Central memory CD4-positive, alpha-beta T cell (primary cell): ENCODE measurements at places on chromosomes 4 and X.

DNA sequence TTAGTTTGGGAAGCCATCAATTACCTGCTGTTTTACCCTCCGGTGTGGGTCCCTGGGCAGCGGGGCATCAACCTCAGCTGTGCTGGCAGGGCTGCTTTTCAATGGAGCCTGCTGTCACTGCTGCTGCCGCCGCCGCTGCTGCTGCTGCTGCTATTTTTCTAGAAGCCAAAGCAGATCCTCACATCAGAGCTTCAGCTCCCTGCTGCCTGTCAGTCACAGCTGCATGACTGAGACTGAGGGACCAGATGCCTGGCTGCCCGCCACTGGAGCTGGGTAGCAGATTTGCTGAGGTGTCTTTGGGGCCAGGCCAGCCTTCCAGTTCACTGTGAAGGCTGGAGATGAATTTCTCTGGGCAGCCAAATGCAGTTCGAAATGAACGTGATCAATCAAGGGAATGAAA lies 200.3 kb upstream of the NHS start:
- no peak for DNase-seq

DNA sequence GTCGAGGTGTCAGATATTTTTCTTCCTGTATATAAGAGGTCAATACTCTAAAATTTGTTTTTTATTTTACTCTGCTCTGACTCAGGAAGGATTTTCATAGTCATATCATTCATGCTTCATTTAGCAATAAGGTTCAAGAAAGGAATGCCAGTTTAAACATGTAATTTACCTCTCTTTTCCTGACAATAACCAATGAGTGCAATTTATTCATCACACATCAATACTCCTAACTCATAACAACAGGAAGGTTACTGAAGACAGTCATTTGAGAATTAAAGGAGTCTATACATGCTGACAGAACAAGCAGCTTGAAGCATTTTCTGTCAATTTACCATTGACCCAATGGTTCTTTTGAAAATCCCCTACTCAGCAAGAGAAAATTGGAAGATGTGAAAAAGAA lies 190.3 kb upstream of the RPS6KA3 start:
- DNase-seq, result no peak

DNA sequence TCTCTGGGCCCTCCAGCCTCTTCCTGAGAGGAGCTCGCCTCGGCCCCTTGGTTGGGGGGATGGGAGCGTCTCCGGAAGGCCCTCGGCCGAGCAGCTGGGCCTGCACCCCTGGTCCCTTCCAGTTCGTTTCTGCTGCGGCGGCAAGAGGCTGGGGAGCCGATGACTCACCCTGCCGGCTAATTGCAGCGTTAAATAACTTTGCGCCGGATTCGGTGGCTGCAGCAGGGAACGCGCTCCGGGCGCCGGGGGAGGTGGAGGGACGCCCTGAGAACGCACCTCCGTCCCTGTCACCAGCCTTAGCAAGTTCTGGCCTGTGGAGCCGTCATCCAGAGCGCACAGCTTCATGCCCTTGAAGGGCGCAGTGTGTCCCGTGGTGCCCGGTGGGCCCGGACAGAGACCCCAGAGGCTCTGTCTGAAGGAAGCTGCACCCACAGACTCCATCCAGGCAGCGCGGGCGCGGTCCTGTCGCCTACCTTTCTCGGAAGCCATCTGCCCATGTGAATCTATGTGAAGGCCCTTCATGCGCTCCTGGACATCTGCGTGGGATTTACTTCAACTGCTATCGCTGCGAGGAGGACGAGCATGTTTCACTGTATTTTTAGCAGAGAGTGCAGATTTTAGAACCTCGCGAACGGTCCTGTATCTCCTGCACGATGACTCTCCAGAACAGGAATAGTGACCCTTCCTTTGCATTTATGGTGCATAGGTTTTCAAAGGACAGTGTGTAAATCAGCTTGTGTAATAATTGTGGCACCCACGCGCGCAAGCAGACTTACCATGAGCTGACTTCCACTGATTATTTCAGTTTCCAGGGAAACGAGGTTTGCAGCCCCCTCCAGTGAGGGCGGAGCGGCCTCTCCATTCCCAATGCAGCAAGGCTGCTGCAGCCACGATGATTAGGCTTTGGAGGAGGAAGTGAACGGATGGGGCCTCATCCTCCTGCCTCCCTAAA lies 1.7 kb upstream of the TMEM271 start:
- no peak for DNase-seq

DNA sequence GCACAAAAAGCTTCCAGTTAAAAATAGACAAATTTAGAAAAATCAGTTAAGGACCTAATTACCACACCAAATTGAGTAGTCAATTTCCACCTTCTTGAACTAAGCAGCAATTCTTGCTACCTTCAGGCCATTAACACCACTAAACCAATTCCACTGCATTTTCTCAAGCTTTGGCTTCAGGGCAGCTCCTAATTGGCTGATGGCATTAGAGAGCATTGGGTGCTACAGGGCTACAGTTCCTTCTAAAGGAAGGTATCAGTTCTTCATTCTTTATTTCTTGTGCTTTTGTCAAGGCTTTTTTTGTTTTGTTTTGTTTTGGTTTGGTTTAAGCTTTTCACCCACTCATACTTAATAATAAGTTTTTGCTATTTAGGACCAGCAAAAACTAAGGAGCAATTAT lies 90.2 kb upstream of the FAM241A start:
- no peak for DNase-seq

- DNase-seq, result no peak
Observed at GRCh38 chr4:154534296-154534695, 15.9 kb downstream of the PLRG1 start.

GRCh38 chr4:10019521-10020051 lies 1.7 kb downstream of the SLC2A9 start:
- DNase-seq, result no peak

GRCh38 chr4:136562834-136563233 lies 969.5 kb downstream of the PCDH18 start:
- no peak for DNase-seq

DNA sequence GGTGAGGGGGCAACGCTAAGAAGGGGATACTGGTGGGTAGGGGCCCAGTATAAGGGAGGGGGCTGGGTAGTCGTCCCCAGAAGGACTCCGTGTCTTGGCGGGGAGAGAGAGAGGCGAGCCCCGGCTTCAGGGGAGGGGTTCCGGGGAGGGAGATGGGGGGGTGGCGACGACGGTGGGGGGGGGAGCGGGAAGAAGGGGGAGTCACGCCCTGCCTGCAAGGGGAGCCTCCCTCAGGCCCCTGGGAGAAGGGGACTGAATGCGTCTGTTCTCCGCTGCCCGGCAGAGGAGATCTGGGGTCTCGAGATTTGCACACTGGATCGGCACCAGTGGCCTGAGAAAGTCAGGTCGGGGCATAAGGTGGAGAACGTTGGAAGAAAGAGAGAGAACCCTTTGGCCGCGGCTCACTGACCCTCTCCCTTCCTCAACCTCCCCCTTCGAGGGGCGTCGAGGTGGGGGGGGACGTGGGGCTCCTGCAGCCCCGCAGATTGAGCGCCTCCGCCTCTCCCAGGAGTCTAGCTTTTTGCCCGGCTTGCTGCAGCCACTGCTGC lies 609 bp upstream of the BCORL1 start:
- no peak for DNase-seq

DNA sequence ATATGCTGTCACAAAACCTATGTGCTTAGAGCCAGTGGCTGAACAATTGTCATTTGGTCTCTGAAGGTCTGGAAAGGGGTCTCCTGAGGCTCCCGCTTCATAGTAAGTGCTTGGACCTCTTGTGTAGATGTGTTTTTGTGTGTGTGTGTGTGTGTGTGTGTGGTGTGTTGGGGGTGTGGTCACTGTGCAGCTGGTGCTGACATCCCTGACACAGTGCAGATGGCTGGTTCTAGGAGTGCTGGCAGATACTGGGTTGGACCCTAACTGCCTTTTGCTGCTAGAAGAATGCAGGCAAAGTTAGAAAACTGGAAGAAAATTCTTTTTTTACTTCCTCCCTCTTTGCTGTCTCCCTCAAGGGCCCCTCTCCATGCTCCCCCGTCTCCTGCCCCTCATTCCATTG lies 1872.6 kb downstream of the ARAP2 start:
- DNase-seq, result no peak

GRCh38 chrX:100264200-100264599 lies 145.9 kb downstream of the PCDH19 start:
- DNase-seq, result no peak
